ENCODE measurements at places on chromosomes 11 and 22. TPM values are rescaled to one million over a fixed set of nuclear protein-coding genes. Genes with fewer than 3 reads are reported as not detected.

The GSTT2 gene
- total RNA-seq: not detected

The SYCE3 gene
- total RNA-seq: not detected

The SLC22A12 gene
- total RNA-seq: not detected

DNA sequence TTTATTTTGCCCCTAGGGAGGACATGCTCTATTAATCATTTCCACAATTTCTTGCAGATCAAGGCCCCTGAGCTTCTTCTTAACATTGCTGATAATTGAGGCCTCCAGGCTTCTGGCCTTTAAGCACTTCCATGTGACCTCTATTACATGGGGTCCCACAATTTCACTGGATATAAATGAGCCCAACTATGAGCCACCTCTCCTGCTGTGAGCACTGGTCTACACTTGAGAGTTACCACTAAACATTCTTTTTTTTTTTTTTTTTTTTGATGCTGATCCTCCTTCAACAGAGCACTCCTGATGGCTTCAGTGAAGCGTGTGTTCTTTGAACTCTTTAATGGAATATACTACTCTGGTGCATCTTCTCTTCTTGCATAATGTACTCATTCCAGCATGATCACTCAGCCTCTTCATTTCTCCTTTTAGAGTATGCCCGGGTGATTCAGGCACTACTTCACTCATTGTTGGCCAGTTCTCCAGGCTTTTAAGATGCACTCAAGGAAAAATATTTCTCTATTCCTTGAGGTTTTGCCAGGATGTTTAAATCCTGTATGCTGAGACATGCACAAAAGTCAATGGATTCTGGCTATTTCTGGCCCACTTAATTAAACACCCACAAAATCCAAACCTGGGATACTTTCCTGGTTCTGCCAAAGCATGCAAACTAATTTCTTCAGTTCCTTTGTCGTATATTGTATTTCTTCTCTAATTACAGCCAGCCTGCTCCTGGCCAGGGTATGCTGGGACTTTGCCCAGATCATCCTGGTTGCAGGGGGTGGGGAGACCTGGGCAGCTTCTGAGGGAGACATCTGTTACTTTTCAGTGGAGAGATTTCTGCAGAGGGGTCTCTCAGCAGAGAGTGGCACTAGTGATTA, 257.8 kb upstream of the LUZP2 start:
- no peak for DNase-seq

GRCh38 chr11:114478768-114479167, 39.5 kb downstream of the REXO2 start:
- no peak for DNase-seq

DNA sequence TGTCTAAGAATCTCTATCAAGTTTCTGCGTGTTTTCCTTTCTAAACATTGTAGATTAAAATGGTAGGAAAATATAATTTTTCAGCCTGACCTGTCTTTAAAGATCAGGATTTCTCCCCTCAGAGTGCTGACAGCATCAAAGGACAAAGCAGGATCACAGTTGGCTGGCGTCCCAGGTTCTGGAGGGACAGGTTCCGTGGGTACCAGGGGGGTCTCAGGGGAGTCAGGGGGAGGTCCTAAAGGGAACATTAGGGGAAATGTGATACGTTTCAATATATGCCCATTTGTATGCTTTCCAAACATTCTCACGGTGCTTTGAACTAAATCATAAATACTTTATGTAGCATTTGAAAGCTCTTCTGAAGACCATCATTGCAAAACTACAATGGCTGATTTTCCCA, 3.4 kb downstream of the MMP3 start:
- no peak for DNase-seq

- no peak for DNase-seq
Observed at GRCh38 chr11:2187280-2187707, 15.7 kb upstream of the TH start.

GRCh38 chr11:76670485-76671236, at the start of gene LRRC32:
TSS of gene LRRC32 (minus strand) at chr11:76670747. CDS start at chr11:76665954, 4,793 bp downstream.
- peak; percentile 78 for DNase-seq

DNA sequence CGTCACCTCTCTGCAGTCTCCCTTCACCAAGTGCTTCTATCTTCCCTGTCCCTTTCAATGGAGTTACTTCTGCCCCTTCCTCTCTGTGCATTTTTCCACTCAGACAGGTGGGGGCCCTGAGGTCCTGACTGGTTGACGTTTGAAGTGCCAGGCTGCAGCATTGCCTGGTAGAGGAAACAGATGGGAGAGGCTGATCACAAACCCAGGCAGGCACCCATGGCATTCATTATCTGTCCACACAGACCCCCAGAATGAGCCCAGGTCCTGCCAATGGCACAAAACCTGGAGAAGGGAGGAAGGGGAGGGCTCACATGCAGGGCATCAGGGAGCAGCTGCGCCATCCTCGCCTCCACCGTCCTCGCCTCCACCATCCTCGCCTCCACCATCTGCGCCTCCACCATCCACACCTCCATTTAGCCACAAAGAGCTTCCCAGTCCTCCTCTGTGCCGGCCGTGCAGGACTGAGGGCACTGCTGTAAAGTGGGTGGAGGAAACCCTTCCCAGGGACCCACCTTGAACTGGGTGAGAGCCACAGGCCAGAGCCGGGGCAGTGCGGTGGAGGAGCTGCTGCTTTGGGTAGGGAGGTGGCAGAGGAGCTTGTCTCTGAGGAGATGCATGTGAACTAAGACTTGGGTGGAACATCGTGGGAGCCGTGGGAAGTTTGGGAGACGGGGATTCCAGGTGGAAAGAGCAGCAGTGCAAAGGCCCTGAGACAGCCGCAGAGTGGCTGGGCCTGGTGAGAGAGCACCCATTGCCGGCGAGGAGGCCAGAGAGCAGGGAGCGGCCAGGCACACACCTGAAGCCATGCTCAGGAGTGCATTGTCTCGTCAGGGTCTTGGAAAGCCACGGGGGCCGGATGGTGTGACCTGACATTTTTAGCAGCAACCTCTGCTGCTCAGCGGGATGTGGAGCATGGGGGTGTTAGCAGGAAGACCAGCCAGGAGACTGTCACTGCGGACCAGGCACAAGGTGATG, 145.1 kb downstream of the TBC1D22A start:
- no peak for DNase-seq

- no peak for DNase-seq
Observed at GRCh38 chr11:34655335-34656008, 34.6 kb downstream of the EHF start.

GRCh38 chr22:30802202-30803166, 107.8 kb downstream of the OSBP2 start:
- peak; percentile 97 for DNase-seq

Measured in neural progenitor cell (in vitro differentiated cells).